ENCODE measurements at places on chromosomes 5 and 9. TPM values are rescaled to one million over a fixed set of nuclear protein-coding genes. Genes with fewer than 3 reads are reported as not detected.

DNA sequence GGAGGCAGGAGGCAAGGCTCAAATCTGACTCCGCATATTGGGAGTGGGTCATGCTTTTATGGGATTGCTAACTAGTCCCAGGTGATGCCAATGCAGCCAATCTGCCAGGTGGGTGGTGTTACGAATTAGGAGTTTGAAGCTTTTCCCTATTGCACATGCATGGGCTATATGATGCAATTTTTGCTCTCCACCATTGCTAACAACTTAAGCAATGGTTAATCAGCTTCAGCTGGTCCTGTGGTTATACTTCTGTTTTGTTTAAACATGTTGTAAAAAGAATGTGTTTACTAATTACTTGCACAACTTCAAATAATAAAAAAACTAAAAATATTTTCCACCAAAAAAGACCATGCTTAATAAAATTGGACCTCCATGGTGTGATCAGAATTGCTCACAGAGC lies 55.7 kb downstream of the SHC3 start:
- H3K36me3 ChIP-seq, result no peaks in the 10 kb centered on the region
- no peak for DNase-seq
- H3K27me3 ChIP-seq, result no peaks in the 10 kb centered on the region
- H3K27ac ChIP-seq, result no peak overlapping the region

Gene IFNE
- not detected for total RNA-seq

DNA sequence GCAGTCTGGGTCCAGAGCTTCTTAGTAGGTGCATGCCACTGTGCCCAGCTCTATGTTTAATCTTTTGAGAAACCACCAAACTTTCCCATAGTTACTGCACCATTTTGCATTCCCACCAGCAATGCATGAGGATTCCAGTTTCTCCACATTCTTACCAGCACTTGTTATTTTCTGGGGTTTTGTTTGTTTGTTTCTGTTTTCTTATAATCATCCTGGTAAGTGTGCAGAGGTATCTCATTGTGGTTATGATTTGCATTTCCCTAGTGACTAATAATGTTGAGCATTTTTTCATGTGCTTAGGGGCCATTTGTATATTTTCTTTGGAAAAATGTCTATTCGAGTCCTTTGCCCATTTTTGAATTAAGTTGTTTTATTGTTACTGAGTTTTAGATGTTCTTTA lies 11.4 kb downstream of the FOXE1 start:
- H3K4me1 ChIP-seq, result no peaks in the 10 kb centered on the region
- H3K4me3 ChIP-seq, result no peak overlapping the region
- H3K27ac ChIP-seq, result no peak overlapping the region
- no peaks in the 10 kb centered on the region for H3K36me3 ChIP-seq

Gene PCDHB4
- total RNA-seq, result 5.1 TPM

DNA sequence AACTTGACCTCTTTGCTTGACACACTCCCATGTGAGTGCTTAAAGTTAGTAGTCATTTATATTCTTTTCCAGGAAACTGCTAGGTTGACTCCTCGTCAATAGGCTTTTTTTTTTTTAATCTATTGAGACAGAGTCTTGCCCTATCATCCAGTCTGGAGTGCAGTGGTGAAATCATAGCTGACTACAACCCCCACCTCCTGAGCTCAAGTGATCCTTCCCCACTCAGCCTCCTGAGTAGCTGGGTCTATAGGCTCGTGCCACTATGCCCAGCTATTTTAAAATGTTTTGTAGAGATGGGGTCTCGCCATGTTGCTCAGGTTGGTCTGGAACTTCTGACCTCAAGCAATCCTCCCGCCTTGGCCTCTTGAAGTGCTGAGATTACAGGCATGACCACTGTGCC lies 34.9 kb downstream of the DMRT1 start:
- no peak overlapping the region for H3K27ac ChIP-seq
- no peaks in the 10 kb centered on the region for H3K4me1 ChIP-seq
- H3K4me3 ChIP-seq, result no peak overlapping the region
- DNase-seq, result no peak
- H3K27me3 ChIP-seq, result no peaks in the 10 kb centered on the region
- H3K36me3 ChIP-seq, result no peaks in the 10 kb centered on the region

Gene FOXD1
- total RNA-seq, result 7.1 TPM
